ENCODE measurements at places on chromosomes 13 and 19. TPM values are rescaled to one million over a fixed set of nuclear protein-coding genes. Genes with fewer than 3 reads are reported as not detected.

KASH5 gene
- not detected for total RNA-seq

ZNF101 gene
- total RNA-seq: 7.3 TPM

MYH14 gene
- total RNA-seq: 107 TPM

BCL3 gene
- total RNA-seq: 17.7 TPM

LILRB2 gene
- total RNA-seq: 0.80 TPM

PDX1 gene
- not detected for total RNA-seq

FBXO17 gene
- 35.1 TPM for total RNA-seq

APOC4 gene
- not detected for total RNA-seq

SYCN gene
- total RNA-seq: not detected

SIAH3 gene
- total RNA-seq: not detected

MADCAM1 gene
- 0.64 TPM for total RNA-seq

WDR62 gene
- 1.8 TPM for total RNA-seq

CGB5 gene
- total RNA-seq: not detected

CHST8 gene
- 0.36 TPM for total RNA-seq

MISP gene
- 6.5 TPM for total RNA-seq

PNMA8B gene
- 2.5 TPM for total RNA-seq

DHDH gene
- not detected for total RNA-seq

SYNGR4 gene
- total RNA-seq: not detected

TRPC4 gene
- not detected for total RNA-seq

GPR4 gene
- total RNA-seq: 0.49 TPM

SBK2 gene
- total RNA-seq: not detected

PSG11 gene
- not detected for total RNA-seq

EXOC3L2 gene
- total RNA-seq: 0.44 TPM

KLK3 gene
- 0.24 TPM for total RNA-seq

FFAR2 gene
- total RNA-seq: 0.64 TPM

ERICH6B gene
- total RNA-seq: not detected

PCP2 gene
- total RNA-seq: 1.6 TPM

PRODH2 gene
- not detected for total RNA-seq

SLC5A5 gene
- not detected for total RNA-seq
